H1 (cell line): ENCODE measurements at places on chromosomes 3 and 15. TPM values are rescaled to one million over a fixed set of nuclear protein-coding genes. Genes with fewer than 3 reads are reported as not detected.
A peak's percentile ranks its signal among the peaks of the same experiment; 100 is the strongest.

- DNase-seq = no peak
- no peak overlapping the region for H3K27ac ChIP-seq
- H3K4me3 ChIP-seq = no peak overlapping the region
- peaks cover 5% of the 10 kb centered on the region for H3K4me1 ChIP-seq
- no peaks in the 10 kb centered on the region for H3K27me3 ChIP-seq
- no peaks in the 10 kb centered on the region for H3K36me3 ChIP-seq
Observed at GRCh38 chr3:122943828-122944190, 83.8 kb downstream of the SEMA5B start.

DNA sequence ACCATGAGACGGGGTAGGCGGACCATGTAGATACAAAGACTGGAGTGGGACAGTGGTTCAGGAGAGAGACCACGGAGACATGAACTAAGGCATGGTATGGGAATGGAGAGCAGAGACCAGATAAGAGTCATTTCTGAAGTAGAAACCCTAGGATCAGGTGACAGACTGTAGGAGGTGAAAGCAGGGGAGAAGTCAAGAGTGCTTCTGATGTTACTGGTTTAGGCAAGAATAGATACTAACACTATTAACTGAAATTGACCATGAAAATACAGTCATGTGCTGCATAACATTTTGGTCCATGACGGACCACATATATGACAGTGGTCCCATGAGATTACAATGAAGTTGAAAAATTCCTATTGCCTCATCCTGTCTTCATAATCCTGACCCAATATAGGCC is 41.7 kb downstream of the RASGRP1 start:
- no peaks in the 10 kb centered on the region for H3K4me1 ChIP-seq
- no peak overlapping the region for H3K27ac ChIP-seq
- DNase-seq = no peak
- H3K27me3 ChIP-seq = no peaks in the 10 kb centered on the region
- no peaks in the 10 kb centered on the region for H3K36me3 ChIP-seq
- no peak overlapping the region for H3K4me3 ChIP-seq

DNA sequence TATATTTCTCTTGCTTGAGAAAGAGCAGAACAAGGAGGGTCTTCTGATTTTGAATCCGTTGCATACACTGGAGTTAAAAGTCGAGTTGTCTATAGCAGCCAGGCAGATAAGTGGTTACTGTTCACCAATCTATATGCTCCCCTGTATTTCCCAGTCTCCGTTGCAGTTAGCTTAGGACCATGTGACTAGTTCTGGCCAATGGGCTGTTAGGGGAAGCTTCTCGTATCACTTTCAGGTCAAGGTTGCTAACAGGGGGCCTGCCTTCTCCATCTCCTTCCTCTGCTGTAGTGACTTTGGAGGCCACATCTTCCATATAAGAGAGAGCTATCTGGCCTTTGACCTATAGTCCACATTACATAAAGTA is 188.5 kb upstream of the KBTBD8 start:
- no peaks in the 10 kb centered on the region for H3K36me3 ChIP-seq

- no peaks in the 10 kb centered on the region for H3K4me1 ChIP-seq
- H3K27me3 ChIP-seq = no peaks in the 10 kb centered on the region
- no peak overlapping the region for H3K27ac ChIP-seq
- H3K4me3 ChIP-seq = no peak overlapping the region
Observed at GRCh38 chr15:41435037-41435786, 18.3 kb downstream of the RTF1 start.

- no peaks in the 10 kb centered on the region for H3K36me3 ChIP-seq
- no peak for DNase-seq
- H3K27me3 ChIP-seq = 0 out of 2 replicates have a peak, but pooled peaks cover 3% of the 10 kb centered on the region
- no peak overlapping the region for H3K27ac ChIP-seq
- no peaks in the 10 kb centered on the region for H3K4me1 ChIP-seq
Observed at GRCh38 chr15:64146520-64146884, 5.0 kb upstream of the SNX22 start.

GRCh38 chr3:188168186-188168585 is 14.2 kb downstream of the LPP start:
- no peaks in the 10 kb centered on the region for H3K27me3 ChIP-seq
- no peaks in the 10 kb centered on the region for H3K36me3 ChIP-seq
- H3K27ac ChIP-seq = no peak overlapping the region
- no peak overlapping the region for H3K4me3 ChIP-seq

GRCh38 chr3:114566767-114567166 is 272.9 kb downstream of the TIGIT start:
- DNase-seq = no peak
- H3K4me1 ChIP-seq = no peaks in the 10 kb centered on the region; the same call in none of the 2 replicates
- H3K4me3 ChIP-seq = no peak overlapping the region
- no peaks in the 10 kb centered on the region for H3K36me3 ChIP-seq
- no peak overlapping the region for H3K27ac ChIP-seq

- no peaks in the 10 kb centered on the region; the same call in 1 of the 2 replicates for H3K36me3 ChIP-seq
- H3K4me3 ChIP-seq = no peak overlapping the region
- H3K27me3 ChIP-seq = no peaks in the 10 kb centered on the region
- H3K4me1 ChIP-seq = peaks cover 6% of the 10 kb centered on the region
- no peak for DNase-seq
Observed at GRCh38 chr3:188205992-188206416, 52.0 kb downstream of the LPP start.

Gene FBXO40
- 0.06 TPM in 1 of 2 replicates, not detected in the other for total RNA-seq

DNA sequence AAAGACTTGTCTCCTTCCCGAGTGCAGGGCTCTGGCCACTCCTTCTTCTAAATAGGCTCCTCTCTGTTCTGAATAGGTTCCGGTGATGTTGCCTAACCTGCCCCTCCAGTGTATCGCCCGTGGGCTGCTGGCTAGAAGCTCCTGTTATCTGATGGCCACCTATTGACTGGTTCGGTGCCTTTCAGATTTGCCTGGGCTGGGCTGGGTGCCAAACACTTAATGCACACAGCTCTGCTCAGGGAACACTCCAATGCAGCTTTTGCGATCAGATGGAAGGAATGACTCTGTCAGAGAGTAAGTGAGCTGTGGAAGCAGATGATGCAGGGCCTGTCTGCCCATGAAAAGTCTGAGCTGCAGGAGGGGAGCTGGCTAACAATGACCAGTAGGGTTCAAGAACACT is 112.9 kb downstream of the CORO2B start:
- no peak for DNase-seq
- H3K27me3 ChIP-seq = no peaks in the 10 kb centered on the region
- H3K36me3 ChIP-seq = no peaks in the 10 kb centered on the region
- H3K4me3 ChIP-seq = no peak overlapping the region
- no peak overlapping the region for H3K27ac ChIP-seq

GRCh38 chr3:129026728-129027543 is 25.8 kb downstream of the EFCC1 start:
- H3K4me3 ChIP-seq = peak overlapping the region; percentile 14
- DNase-seq = peak; percentile 73
- peaks cover 20% of the 10 kb centered on the region for H3K27me3 ChIP-seq
- no peaks in the 10 kb centered on the region; the same call in 1 of the 2 replicates for H3K4me1 ChIP-seq
- no peak overlapping the region for H3K27ac ChIP-seq
- H3K36me3 ChIP-seq = no peaks in the 10 kb centered on the region

DNA sequence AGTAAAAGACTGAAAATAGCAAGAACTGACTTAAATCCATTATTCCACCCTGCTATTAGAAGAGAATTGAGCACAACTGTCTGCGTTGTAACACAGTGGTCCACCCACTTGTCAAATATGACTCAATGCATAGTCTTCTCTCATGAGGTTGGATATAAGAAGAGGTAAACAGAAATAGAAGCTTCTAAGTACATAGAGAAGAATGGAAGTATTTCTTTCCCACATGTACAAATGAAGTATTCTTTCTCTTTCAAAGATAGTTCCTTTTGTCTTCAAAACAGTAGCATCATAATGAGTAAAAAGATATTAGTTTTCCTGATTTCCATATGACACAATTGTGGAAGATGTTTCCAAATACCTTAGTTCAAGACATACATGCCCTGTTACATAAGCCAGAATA is 348.6 kb upstream of the CCDC54 start:
- DNase-seq = no peak
- H3K27ac ChIP-seq = no peak overlapping the region
- no peaks in the 10 kb centered on the region for H3K4me1 ChIP-seq
- H3K27me3 ChIP-seq = no peaks in the 10 kb centered on the region
- no peaks in the 10 kb centered on the region for H3K36me3 ChIP-seq
- no peak overlapping the region for H3K4me3 ChIP-seq

DNA sequence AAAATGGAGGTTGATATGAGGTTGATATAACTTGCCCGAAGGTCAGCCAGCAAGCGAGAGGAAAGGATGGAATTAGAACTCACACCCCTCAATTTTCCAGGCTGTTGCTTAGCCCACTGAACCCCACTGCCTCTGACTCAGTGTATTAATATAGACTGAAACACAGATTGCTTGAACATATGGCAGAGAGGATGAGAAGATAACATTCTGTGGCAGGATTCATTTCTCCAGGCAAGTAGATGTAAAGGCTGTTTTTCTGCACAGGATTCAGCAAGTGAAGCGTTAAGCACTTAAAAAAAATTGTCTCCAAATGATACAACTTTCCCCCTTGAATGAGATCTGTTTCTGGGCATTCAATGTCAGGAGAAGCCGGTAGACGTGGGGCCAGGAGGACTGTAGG is 335.2 kb downstream of the GAP43 start:
- H3K27me3 ChIP-seq = no peaks in the 10 kb centered on the region
- no peaks in the 10 kb centered on the region for H3K36me3 ChIP-seq
- no peaks in the 10 kb centered on the region for H3K4me1 ChIP-seq
- H3K4me3 ChIP-seq = no peak overlapping the region
- H3K27ac ChIP-seq = no peak overlapping the region
- DNase-seq = no peak

DNA sequence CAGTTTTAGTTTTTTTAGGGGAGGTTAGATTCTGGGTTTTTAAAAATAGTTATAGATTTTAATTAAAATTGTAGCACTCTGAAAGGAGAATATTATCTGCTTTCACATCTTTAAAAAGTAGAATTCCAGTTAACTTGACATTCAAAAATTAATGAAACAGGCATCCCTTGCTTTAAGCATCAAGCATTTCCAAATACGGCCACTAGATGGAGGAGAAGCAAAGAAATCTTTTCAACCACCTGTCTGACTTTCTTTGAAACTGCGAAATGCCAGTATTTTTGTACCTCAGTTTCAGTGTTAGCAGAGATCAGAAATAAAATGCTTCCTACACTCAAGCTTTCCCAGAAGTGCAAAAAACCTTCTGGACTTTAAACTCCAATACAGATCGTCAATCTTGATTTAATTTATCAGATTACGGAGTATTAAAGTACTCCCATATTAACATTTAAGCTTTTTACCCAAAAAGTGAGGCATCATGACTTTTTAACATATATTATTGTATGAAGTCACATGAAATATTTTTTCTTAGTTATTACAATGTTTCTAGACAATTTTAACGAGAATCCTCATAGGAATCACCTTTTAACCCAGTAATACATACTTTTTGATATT is 153.3 kb downstream of the P3H2 start:
- H3K27me3 ChIP-seq = no peaks in the 10 kb centered on the region
- H3K36me3 ChIP-seq = peaks cover 32% of the 10 kb centered on the region
- H3K27ac ChIP-seq = no peak overlapping the region
- no peak for DNase-seq
- no peaks in the 10 kb centered on the region; the same call in 1 of the 2 replicates for H3K4me1 ChIP-seq

GRCh38 chr15:48463366-48463880 is 132.2 kb downstream of the DUT start:
- H3K27ac ChIP-seq = no peak overlapping the region
- no peak for DNase-seq
- no peaks in the 10 kb centered on the region for H3K4me1 ChIP-seq
- H3K36me3 ChIP-seq = no peaks in the 10 kb centered on the region
- no peaks in the 10 kb centered on the region for H3K27me3 ChIP-seq

GRCh38 chr15:29811691-29812383 is 10.4 kb downstream of the TJP1 start:
- H3K4me3 ChIP-seq = no peak overlapping the region
- H3K27ac ChIP-seq = no peak overlapping the region
- H3K36me3 ChIP-seq = no peaks in the 10 kb centered on the region
- H3K27me3 ChIP-seq = no peaks in the 10 kb centered on the region
- no peak for DNase-seq

DNA sequence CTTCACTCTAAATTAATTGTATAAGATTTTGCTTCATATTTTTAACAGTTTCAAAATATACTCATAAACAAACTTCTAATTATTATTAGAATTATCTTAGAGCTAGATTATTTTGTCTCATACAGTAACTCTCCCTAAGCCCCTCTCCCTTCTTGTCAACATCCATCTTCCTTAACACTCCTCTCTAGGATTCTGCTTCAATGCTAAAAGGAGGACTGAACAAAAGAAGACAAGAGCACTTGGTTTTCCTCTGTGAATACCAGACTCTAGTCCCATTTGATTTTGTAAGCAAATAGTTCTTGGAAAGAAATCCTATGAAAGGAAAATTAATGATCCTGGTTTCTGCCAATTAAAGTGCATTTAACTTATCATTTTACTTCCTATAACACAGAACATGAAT is 91.8 kb downstream of the KCNMB2 start:
- peaks cover 1% of the 10 kb centered on the region for H3K27me3 ChIP-seq
- no peaks in the 10 kb centered on the region for H3K36me3 ChIP-seq
- no peak overlapping the region for H3K4me3 ChIP-seq
- H3K4me1 ChIP-seq = no peaks in the 10 kb centered on the region

- no peak overlapping the region for H3K4me3 ChIP-seq
- peak; percentile 51 for DNase-seq
- H3K4me1 ChIP-seq = no peaks in the 10 kb centered on the region
- H3K27ac ChIP-seq = no peak overlapping the region
Observed at GRCh38 chr3:149494022-149494758, 19.7 kb downstream of the TM4SF4 start.

- no peak for DNase-seq
- no peaks in the 10 kb centered on the region for H3K4me1 ChIP-seq
- no peak overlapping the region for H3K4me3 ChIP-seq
- no peak overlapping the region for H3K27ac ChIP-seq
- H3K27me3 ChIP-seq = no peaks in the 10 kb centered on the region
Observed at GRCh38 chr3:52703341-52703740, 2.2 kb downstream of the GLT8D1 start.

DNA sequence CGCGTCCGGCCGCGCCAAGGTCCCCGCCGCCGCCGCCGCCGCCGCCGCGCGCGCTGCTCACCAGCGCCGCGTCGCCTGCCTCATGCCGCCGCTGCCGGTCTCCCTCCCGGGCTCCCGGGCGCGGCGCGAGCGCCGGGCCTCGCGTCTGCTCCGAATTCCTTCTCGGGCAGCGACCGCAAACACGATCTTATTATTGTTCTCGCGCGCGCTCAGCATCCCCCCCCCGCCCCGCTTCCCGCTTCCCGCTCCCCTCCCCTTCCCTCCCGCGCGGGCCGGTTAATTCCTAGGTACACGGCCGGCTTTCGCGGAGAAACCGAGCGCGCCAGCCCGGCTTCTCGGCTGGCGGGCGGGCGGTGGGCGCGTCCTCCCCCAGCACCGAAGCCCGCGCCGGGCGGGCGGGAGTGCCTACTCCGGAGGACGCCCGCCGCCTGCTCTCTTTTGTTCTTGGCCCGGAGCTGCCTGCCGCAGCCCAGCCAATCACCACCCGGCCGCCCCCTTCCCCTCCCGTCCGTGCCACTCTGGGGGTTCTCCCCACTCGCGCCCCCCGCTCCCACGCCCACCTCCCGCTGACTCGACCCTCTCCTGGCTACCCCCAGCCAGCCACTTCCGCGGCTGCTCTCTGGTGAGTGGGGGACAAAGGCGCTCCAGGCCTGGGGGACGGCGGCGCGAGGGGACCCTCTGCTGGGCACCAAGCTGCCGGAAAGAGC is at the start of gene HDGFL3:
HDGFL3 (minus strand) TSS at position 164 of the 707 bp plus-strand sequence. CDS start 409 bp downstream, outside the sequence.
- no peaks in the 10 kb centered on the region for H3K36me3 ChIP-seq
- DNase-seq = no peak
- H3K4me1 ChIP-seq = peaks cover 5% of the 10 kb centered on the region
- peak within 1 kb of the TSS; percentile 81 for H3K27ac ChIP-seq
- H3K27me3 ChIP-seq = no peaks in the 10 kb centered on the region
